ENCODE measurements at places on chromosomes 7 and 10.
A peak's percentile ranks its signal among the peaks of the same experiment; 100 is the strongest.

GRCh38 chr10:8272794-8273425 lies 218.4 kb downstream of the GATA3 start:
- no peak for DNase-seq

DNA sequence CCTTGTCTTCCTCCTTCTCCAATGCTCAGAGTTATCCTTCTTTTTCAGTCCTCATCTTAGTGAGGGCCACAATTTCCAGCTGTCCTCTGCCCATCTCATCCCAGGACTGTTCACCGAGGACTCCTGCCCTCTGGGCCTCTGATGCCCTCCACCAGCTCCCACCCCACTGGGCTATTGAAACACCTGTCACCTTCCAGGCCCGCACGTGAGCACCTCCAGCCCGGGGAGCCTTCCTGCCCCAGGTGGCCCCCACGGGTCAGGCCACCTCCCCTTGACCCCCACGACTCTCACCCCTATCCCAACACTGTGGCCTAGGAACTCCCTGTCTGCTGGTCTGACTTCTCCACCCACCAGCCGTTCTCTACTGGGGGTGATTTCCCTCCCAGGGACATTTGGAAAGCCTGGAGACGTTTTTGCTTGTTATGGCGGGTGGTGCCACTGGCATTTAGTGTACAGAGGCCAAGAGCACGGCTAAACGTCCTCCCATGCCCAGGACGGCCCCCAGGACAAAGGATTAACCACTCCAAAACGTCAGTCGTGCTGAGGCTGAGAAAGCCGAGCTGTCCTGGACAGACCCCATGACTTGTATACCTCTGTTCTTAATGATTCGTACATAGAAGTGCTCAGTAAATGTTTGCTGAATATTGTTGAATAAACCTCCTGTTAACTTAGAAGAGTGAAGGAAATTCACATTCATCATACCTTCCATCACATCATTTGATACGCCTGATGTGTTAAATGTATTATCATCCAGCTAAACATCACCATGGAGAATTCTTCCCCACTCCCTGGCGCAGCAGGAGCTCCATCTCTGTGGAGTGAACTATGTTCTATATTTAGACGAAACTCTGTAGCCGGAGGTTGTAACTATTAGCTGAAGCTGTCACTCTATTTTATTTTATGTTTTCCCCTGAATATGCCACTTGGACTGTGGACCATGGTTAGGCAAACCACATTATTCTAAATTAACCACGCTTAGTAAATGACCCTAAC lies 270.1 kb upstream of the SHH start:
- DNase-seq: no peak

- no peak for DNase-seq
Measured at GRCh38 chr7:133315332-133316040, 62.6 kb downstream of the EXOC4 start.

GRCh38 chr10:49254556-49255318 lies 44.2 kb upstream of the C10orf71 start:
- peak; percentile 7 for DNase-seq

GRCh38 chr7:83640731-83641537 lies 8.0 kb downstream of the SEMA3E start:
- DNase-seq: no peak

DNA sequence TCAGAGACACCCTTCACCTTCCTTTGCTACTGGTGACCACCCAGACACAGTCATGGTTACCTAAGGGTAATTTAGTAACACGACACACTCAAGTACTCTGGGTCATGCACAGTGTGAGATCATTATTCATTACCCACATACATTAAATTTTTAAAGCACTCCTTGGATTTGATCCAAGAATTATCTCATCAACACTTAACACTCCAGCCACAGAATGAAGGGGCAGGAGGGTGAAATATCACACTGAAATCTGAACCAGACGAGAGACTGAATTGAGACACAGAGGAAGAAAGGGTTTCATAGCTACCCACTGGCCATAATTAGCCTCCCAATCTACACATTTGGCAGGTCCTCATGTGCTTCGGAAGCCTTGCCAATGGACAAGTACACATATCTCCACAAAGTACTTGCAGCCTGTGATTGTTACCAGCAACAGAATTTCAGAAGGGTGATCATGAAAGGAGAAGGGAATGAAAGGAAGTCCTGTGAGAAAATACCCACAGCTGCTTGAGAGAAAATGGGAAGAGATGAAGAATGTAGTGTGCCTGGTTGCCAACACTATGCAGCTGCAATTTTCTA lies 189.3 kb downstream of the POLR1F start:
- no peak for DNase-seq

DNA sequence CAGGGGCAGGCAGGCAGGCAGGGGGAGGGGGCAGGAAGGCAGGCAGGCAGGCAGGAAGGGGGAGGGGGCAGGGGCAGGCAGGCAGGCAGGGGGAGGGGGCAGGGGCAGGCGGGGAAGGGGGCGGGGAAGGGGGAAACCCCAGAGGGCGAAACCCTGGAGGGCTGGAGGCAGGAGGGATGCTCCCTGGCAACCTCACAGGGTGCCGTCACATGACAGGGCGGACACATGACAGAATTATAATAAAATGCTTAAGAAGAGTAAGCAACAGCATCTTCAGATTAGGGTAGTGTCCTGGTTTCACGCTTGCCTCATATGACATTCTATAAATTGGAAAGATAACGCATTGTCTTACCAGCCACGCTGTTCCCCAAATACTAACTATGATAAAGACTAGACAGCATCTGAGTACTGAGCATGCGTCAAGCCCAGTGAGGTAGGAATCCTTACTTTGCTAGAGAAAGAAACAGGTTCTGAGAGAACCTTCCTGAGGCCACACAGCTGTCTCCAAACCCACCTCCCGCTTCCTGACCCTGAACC lies 131.6 kb downstream of the DIP2C start:
- no peak for DNase-seq

DNA sequence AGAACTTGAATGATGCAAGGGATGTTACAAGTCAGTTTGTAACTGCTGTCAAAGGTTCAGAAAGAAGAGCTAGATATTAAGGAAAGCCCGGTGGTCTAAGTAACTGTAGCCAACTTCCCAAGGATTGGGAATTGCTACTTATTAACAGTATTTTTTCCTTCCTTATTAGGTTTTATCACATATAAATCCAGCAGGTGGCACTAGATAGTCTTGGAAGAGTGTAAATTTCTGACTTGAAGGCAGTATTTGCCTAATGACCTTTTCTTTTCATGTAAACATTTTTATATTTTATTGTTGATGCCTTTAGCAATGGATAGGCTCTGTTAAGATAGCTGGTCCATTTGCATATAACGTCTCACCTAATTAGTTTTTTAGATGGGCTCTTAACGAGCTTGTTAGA lies 51.2 kb downstream of the ANLN start:
- DNase-seq: no peak

DNA sequence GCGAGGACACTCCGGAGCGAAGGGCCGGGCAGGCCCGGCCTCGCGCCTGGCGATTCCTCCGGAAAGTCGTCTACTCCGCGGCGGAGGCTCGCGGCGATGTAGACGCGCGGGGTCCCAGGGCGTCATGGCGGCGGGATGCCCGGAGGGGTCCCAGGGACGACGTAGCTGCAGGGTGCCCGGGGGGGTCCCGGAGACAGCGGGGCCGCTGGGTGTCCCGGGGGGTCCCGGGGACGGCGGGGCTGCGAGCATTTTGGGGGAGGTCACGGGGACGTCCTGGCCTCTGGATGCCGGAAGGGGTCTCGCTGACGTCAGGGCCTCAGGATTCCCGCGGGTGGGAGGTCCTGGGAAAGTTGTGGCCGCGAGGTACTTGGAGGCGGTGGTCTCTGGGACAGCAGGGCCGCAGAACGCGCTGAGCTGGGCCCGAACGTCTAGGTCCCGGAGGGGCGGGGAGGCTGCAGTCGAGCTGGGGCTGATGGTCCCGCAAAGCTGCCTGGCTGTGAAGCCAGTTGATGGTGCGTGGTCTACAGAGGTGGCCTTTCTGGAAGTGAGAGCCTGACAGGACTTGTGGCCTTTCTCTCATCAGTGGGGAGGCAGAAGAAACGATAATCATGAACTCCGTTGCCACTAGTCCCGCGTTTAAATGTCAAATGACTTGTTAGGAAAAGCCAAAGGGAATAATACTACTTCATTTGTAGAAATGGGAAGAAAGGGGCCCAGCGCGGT lies 637 bp downstream of the HSPA14 start:
- DNase-seq: no peak

DNA sequence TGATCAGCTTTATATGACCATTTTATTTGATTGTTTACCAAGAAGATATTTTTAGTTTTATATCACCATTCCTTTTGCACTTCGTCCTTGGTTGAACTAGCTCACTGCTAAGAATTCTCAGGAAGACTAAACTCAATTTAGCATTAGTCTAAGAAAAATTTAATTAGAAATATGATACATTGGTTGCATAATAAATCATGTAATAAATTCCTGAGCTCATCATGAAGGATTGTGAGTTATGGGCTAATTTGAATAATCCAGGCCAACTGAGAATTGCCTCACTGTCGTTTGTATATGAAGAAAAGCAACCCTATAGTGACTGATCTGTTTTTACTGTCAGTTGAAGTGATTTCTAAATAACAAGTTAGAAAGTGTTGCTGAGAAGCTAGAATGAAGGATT lies 725.5 kb downstream of the DNAJB9 start:
- no peak for DNase-seq

- DNase-seq: peak; percentile 9
Measured at GRCh38 chr7:135335628-135336139, 102.0 kb downstream of the STRA8 start.

DNA sequence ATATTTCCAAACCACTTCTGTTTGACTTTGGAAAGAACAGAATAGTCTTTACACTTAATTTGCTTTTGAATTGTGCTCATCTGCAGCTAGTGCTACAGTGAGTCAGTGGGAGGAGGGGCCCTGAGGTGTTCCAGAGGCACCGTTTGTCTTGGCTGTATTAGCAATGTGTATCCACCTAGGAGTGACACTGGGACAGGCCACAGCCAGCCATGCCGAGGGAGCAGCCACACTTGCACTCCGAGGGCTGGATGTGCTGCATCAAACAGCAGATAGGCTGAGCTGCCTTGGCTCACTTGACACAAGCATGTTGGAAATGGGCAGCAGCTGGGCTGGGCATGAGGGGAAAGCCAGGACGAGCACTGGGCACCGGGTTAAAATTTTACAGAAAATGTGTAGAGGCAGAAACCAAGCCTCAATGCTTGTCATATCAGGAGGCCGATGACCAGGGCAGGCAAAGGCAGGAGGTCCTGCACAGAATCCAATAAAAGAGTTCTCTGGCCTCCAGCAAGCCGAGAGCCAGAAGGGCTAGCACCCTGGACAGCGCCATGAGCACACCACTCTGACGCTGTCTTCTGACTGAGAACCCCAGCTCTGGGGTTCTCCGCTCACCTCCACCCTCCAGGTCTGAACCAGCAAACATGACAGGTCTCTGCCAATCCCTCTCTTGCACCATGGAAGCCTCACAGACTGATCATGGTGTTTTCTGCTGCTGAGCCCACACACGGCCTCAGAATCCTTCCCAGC lies 163.3 kb downstream of the GRID1 start:
- no peak for DNase-seq

- no peak for DNase-seq
Measured at GRCh38 chr10:44267007-44267406, 117.9 kb downstream of the CXCL12 start.

DNA sequence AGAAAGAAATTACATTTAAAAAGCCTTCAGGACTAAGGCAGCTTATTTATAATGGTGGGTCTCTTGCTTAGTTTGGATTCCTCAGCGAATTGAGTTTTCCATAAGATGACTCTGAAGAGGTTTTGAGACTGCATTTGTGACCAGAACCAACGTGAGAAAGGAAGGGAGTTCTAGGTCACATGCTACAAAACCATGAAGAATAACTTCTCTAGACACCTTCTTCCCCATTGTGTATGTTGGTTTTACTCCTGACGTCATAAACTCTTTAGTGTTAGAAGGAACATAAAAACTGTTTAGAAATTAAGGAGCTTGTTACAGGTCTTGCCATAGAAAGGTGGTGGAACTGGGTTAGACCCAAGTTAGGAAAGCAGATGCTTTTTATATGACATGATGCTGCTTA lies 11.1 kb downstream of the PTPN12 start:
- no peak for DNase-seq

- DNase-seq: no peak
Measured at GRCh38 chr7:28166982-28167715, 13.4 kb downstream of the JAZF1 start.

DNA sequence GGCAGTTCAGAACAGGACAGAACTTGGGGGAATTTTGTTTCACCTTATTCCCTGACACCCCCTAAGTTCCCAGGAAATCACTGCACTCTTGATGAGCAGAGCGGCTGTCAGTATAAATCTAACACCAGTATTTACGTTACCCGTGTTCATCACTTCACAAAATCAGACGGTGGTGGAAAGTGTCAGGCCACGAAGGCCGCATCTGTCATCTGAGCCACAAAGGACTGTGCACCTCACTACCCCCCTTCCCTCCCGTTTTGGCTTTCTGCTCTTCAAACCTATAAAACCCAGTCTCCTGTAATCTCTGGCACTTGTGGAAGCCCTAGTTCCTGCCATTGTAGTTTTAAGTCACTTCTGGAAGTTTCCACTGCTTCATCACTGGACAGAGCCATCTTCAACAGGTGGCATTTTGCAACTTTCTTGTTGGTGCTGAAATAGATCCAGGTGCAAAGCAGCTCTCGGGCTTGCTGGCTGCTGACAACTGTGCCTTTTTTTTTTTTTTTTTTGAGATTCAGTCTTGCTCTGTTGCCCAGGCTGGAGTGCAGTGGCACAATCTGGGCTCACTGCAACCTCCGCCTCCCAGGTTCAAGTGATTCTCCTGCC lies 9.5 kb downstream of the ZFAND2A start:
- DNase-seq: no peak

DNA sequence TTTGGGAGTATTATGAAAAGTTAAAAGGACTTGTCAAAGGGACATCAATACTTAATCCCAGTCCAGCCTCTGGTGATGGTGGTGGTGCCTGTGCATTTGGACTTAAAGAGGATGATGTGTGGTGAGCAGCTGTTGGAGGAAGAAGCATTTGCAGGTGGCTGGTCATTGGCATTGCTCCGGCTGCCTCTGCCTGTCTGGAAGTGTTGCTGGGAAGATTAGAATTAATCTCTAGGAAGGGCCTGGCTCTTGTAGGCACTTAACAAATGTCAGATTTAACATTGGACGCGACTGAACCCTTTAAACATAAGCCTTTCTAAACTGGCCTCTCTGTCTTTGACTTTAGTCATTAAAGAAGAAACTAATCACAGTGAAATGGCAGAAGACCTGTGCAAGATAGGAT lies 58.8 kb downstream of the FIGNL1 start:
- no peak for DNase-seq

GRCh38 chr7:157292258-157292657 lies 44.5 kb upstream of the DNAJB6 start:
- no peak for DNase-seq

- DNase-seq: no peak
Measured at GRCh38 chr7:38102507-38102906, 75.5 kb upstream of the STARD3NL start.

DNA sequence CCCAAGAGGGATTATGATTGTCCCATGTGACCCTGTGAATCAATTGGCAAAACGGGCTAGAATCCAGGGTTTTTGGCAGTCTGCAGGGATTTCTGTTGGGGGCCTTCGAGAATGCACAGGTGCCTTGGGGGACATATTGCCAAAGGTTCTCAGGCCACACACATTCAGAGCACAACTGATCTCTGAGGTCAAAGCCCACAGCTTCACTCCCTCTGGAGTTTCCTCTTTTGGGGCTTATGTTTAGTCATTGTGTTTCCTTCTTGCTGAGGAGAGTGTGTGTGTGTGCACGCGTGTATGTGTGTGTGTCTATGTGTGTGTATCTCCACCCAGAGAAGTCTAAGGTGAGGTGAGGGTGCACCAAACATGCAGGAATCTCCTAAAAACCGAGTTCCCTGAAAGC lies 8.8 kb downstream of the PPIF start:
- DNase-seq: no peak

Data from activated CD8-positive, alpha-beta memory T cell treated with anti-CD3 and anti-CD28 coated beads for 4 hours (primary cell).